ENCODE measurements at places on chromosomes 3 and 15.
A peak's percentile ranks its signal among the peaks of the same experiment; 100 is the strongest.

- DNase-seq = no peak
Observed at GRCh38 chr3:42149532-42149931, 58.4 kb downstream of the TRAK1 start.

GRCh38 chr3:71389191-71389590 lies 194.3 kb downstream of the FOXP1 start:
- DNase-seq = no peak

GRCh38 chr15:83762367-83762766 lies 108.4 kb downstream of the ADAMTSL3 start:
- no peak for DNase-seq

- no peak for DNase-seq
Observed at GRCh38 chr15:78007964-78008886, 69.3 kb downstream of the TBC1D2B start.

- DNase-seq = no peak
Observed at GRCh38 chr3:127180859-127181258, 12.1 kb upstream of the PRR23E start.

GRCh38 chr15:80485370-80486164 lies 81.4 kb downstream of the ARNT2 start:
- DNase-seq = no peak

DNA sequence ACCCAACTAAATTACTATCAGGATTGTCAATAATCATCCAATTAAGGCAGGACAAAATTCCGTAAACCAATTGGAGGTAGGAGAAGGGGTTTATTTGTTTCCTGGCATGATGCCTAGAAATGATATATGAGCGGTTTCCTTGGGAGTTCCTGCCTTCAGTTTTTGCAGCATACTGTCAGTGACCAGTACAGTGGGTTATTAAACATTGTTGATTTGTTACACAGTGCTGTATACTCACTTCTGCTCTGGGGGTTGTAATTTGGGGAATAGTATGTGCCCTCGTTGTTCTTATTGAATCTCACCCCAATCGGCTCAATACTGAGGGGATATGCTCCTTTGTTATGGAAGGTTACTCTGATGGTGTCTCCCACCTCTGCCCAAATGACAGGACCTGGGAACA lies 22.2 kb downstream of the CP start:
- no peak for DNase-seq

DNA sequence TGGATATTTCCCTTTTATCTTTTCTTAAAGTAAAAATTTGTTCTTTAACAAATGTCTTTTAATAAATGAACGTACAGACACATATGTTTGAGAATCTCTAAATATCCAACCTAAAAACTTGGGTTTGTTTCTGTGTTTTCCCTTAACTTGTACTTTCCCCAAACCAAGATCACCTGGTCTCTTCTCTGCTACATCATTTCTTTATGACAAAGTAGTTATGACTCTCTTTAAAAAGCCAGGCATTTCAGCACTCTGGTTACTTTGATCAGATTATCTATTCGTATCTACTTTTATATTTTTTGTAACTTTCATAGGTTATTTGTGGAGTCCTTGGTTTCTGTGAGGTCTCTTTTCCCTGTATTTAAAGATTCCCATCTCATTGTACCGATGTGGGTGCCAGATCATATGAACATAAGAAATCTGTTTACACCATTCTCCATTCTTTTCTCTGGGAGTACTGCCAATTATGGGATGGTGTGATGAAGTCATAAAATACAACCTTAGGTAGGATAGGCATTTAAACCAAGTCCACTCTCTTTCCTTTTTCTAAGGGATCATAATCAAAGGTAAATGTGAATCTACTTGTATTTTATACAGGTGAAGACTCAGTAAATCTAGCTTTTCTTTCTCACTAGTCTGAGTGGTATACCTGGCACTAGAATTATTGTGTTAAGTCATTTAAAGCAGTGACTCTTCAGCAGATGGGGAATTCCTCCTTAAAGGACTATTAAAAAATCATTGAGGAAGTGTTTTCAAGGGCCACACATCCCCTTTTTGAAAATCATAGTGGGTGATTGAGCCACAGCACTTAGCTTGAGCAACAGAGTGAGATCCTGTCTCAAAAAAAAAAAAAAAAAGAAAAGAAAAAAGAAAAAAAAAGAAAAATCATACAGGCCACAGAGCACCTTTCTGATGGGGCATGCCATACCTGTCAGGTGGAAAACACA lies 12.4 kb upstream of the NFKBIZ start:
- no peak for DNase-seq

- no peak for DNase-seq
Observed at GRCh38 chr15:65292938-65293518, 2.8 kb upstream of the RNU5A-1 start.

GRCh38 chr3:108036984-108037741 lies 53.7 kb downstream of the CD47 start:
- DNase-seq = peak; percentile 23

DNA sequence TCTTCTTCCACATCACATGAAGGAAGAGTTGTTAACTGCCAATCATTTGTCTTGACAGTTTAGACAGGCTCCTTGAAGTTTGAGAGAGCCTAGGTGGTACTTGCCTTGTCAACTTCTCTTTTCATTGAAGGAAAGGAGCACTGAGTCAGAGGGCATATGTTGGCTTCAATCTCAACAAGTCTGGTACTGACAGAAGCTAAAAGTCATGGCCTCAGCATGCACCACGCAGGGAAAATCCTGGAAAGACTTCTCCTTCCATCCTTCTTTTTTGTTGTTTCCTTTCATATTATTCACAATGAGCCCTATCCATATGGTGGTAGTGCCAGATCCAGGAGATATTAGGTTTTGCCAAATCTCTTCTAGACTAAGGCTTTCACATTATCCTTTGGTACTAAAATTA lies 1272.5 kb downstream of the ROBO1 start:
- DNase-seq = no peak

DNA sequence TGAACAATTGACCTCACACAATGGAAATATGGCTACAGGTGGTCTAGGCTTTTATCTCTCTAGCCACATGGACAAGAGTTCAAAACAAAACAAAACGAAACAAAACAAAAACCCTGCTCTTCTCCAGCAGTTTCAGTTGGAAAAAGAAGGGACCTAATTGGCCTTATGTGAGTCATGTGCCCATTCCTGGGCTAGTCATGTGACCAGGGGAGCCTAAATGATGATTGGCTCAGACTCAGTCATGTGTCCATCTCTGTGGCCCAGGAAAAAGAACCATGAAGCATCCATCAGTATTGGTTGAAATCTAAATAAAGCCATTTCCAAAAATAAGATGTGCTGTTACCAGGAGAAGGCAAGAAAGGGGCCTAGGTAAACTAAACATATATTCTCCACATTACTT lies 96.8 kb downstream of the ANXA2 start:
- DNase-seq = no peak

DNA sequence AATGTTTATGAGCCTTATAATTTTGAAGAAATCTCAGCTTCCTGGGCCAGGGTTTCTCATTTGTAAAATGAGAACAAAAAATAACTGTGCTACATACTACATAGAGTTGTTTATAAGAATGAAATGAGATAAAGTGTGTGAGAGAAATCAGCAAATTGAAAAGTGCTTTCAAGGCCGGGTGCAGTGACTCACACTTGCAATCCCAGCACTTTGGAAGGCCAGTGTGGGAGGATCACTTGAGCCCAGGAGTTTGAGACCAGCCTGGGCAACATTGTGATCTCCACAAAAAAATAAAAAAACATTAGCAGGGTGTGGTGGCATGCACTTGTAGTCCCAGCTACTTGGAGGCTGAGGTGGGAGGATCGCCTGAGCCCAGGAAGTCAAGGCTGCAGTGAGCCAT lies 22.4 kb downstream of the FOXB1 start:
- DNase-seq = no peak

- no peak for DNase-seq
Observed at GRCh38 chr15:74962671-74963070, 6.1 kb upstream of the RPP25 start.

- DNase-seq = no peak
Observed at GRCh38 chr3:77871436-77871835, 831.5 kb downstream of the ROBO2 start.

GRCh38 chr15:84643838-84644237 lies 10.2 kb downstream of the WDR73 start:
- DNase-seq = no peak

DNA sequence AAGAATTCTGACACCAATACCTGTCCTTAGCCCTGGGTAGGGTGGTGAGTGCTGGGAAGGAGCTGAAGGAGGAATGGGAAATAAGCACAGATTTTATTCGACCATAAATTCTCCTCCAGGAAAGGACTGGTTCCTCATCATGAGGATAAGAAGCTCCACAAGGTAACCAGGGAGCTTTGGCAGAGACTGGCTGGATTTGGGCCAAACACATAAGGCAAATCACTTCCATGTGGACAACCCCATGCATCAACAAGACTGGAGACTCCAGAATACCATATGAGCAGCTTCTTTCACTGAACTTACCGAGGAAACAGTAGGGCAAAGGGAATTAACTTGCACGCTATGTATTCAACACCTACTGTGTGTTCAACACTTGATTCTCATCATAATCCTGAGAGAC lies 312.5 kb downstream of the NTRK3 start:
- DNase-seq = no peak

DNA sequence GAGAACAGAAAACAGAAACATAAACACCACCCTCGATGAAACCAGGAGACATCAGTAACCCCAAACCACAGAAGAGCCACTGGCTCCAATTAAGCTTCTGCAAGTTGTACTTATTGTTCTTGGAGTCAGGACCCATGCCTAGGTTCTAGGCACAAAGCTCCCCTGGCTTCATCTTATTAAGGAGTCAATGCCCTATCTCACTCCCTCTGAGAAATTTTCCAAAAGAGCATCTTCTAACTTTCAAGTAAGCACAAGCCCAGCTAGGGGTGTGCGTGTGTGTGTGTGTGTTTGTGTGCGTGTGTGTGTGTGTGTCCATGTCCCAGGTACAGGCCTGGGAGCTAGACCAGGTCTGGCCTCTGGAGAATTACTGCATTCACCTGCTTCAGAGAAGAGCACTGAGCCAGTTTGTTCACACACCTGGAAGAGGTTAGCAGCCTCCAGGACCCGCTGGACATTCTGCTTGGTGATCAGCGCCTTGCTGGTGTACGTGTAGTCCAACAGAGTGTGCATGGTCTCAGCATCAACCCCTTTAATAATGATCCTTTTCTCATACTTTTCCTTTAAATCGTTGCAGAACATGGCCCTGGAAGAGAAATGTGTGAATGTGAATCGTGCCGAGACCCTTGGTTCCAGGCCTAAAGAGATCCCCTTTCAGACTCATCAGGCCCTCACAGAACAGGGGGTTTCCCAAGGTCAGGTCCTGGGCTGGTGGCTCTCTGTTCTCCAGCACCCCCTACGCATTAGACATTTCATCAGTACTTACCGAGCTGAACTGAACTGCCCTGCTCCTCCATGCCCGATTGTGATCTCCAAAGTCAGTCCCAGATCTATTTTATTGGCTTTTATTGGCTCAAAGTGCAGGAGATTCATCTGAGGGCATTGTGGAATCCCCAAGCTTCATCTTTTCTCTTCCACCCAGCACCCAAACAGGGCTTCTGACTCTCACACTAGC lies 27.8 kb downstream of the KLHL6 start:
- peak; percentile 61 for DNase-seq

GRCh38 chr3:86989006-86989405 lies 1.9 kb downstream of the VGLL3 start:
- no peak for DNase-seq

- peak; percentile 79 for DNase-seq
Observed at GRCh38 chr3:148943506-148944205, 47.7 kb upstream of the GYG1 start.

- no peak for DNase-seq
Observed at GRCh38 chr3:45692866-45693265, 3.7 kb downstream of the SACM1L start.

DNA sequence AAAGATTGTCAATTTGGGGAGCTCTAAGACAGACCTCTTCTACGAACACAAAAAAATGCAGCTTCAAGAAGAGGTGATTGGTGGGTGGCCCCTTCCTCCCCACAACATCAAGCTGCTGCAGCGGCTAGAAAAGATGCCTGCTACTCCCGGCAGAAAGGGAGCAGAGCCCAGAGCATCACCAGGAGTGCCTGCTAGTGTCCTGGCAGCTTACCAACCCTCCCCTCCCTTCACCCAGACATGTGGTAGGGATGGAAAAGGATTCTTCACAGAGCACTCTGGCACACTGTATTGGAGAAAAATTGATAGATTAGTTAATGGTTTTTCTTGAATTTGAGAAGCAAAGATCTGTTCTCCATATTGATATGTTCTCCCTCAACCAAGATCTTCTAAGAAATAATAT lies 10.8 kb downstream of the IP6K1 start:
- no peak for DNase-seq

DNA sequence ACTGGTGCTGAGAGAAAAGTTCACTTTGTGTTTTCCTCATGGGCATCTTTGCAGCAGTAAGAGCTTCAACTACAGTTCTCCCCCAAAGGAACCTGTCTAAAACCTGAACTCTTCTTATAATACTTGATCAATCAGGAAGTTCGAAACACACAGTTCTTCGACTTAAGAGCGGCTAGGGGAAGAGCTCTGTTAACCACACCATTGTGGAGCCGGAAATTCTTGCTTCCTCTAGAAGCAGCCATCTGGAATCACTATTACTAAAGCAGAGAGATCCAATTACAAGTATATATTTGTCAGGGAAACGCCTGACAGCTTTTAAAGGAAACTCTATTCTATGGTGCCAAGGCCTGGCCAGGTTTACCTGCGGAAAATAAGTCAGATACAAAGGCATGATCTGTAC lies 337.3 kb upstream of the CBLB start:
- DNase-seq = peak; percentile 11

DNA sequence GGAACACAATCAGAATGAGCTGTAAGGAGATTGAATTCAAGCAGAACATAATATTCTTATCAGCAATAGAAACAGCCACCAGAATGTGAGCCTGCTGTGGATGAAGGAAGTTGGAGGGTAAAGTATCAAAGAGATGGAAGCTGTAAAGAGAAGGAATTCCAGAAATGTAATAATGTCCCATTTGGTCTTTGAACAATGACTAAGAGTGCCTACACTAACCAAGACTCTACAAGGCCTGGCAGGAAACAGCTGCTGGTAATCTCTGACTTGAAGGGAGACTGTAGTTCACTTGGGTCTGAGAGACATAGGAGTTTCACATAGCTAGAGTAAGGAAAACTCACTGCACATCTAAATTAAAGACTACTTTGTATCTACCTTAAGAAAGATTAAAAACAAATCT lies 1176.0 kb upstream of the ALCAM start:
- DNase-seq = no peak

GRCh38 chr3:38782148-38782547 lies 33.9 kb downstream of the SCN10A start:
- DNase-seq = no peak

GRCh38 chr3:106018929-106019550 lies 150.2 kb upstream of the CBLB start:
- no peak for DNase-seq

- no peak for DNase-seq
Observed at GRCh38 chr3:60266444-60266843, 984.8 kb downstream of the FHIT start.

Data from GM13977 (cell line).